ENCODE measurements at places on chromosomes 12 and 14. TPM values are rescaled to one million over a fixed set of nuclear protein-coding genes. Genes with fewer than 3 reads are reported as not detected.

DNA sequence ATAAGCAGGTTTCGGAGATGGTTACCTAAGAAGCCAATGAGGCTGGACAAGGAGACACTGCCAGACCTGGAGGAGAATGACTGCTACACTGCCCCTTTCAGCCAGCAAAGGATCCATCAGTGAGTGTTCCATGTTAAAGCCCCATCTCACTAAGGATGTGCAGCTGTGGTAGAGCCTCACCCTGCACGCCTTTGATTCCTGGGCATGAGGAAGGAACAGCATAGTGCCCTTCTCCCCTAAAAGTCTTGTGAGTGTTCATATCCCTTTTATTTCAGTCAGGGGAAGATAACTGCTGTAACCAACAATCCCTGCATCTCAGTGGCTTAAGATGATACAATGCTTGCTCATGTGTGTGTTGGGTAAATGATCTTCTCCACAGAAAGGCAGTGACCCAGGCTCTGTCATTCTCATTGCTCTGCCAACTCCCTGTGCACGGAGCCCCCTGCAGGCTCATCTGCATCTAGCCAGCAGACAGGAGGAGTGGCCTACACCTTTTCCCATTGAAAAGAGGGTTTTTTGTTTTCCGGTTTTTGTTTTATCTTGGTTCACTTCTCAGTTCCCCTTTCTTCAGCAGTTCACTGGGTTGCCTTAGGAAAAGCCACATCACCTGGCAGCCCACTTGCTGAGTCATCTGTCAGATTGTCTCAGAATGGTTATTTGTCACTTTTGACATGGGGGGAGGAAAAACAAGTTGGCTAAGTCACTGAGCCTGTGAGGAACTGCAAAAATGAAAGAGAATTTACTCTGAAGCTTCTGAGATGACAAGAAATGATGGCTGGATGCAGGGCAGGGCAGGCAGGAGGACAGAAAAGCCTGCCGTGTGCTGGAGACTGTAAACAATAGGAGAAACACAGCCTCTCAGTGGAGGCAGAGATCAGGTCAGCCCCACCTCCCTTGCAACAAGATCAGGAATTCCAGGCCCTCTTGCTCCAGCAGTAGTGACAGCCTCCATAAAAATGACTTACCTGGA is 193.3 kb downstream of the ANO4 start:
- H3K4me1 ChIP-seq, result no peaks in the 10 kb centered on the region
- H3K27ac ChIP-seq, result no peak overlapping the region
- no peaks in the 10 kb centered on the region for H3K27me3 ChIP-seq

DNA sequence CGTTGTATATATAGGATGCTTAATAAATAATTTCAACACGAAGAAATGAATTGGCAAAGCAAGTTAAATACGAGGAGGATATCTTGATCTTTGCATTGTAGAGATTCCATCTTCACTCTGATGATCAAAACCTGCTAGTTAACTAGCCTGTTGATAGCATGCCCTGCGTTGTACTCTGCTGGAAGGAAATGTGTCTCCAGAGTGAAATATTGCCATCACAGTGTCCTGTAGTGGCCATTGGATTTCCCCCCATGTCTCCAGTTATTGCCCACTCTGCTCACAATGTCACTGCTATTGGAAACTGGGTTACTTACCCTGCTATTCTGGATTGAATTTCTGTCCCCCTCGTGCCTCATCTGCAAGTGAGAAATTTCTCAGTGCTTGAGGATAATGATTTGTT is 109.6 kb downstream of the PLEKHA5 start:
- no peaks in the 10 kb centered on the region for H3K27me3 ChIP-seq
- H3K4me1 ChIP-seq, result peaks cover 8% of the 10 kb centered on the region
- H3K36me3 ChIP-seq, result no peaks in the 10 kb centered on the region
- no peak overlapping the region for H3K27ac ChIP-seq
- DNase-seq, result no peak
- H3K4me3 ChIP-seq, result no peak overlapping the region

The TMPRSS12 gene
- total RNA-seq, result not detected

DNA sequence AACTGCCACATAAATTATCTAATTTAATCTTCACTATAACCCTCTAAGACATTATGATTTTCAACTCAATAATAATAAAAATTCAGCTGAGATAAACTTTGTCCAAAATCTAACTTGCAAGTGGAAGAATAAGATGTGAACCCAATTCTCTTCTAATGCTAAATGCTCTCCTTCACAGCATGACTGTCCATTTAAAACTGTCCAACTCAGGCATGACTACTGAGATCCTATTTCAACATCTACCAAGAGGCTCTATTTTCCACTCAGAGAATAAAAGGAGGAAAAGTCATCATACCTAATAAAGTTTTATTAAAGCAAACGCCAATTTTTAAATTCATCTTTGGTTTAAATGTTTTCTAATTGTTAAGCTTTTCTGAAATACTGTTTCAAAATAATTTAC is 183.6 kb downstream of the MED13L start:
- H3K27ac ChIP-seq, result no peak overlapping the region
- no peaks in the 10 kb centered on the region for H3K36me3 ChIP-seq
- DNase-seq, result no peak
- H3K4me3 ChIP-seq, result no peak overlapping the region
- peaks cover 6% of the 10 kb centered on the region for H3K4me1 ChIP-seq
- H3K27me3 ChIP-seq, result no peaks in the 10 kb centered on the region

- H3K4me3 ChIP-seq, result no peak overlapping the region
- H3K27me3 ChIP-seq, result no peaks in the 10 kb centered on the region
- DNase-seq, result no peak
- H3K4me1 ChIP-seq, result peaks cover 6% of the 10 kb centered on the region
- H3K36me3 ChIP-seq, result no peaks in the 10 kb centered on the region
Observed at GRCh38 chr14:68495101-68496039, 297.5 kb downstream of the ZFP36L1 start.

- DNase-seq, result no peak
- H3K4me3 ChIP-seq, result no peak overlapping the region
- no peaks in the 10 kb centered on the region for H3K36me3 ChIP-seq
- H3K27me3 ChIP-seq, result no peaks in the 10 kb centered on the region
- peaks cover 25% of the 10 kb centered on the region for H3K4me1 ChIP-seq
- H3K27ac ChIP-seq, result no peak overlapping the region
Observed at GRCh38 chr14:100665511-100666032, 61.1 kb upstream of the DLK1 start.

The SIX1 gene
- total RNA-seq, result 2.1 TPM

The LRRK2 gene
- 240 TPM for total RNA-seq

DNA sequence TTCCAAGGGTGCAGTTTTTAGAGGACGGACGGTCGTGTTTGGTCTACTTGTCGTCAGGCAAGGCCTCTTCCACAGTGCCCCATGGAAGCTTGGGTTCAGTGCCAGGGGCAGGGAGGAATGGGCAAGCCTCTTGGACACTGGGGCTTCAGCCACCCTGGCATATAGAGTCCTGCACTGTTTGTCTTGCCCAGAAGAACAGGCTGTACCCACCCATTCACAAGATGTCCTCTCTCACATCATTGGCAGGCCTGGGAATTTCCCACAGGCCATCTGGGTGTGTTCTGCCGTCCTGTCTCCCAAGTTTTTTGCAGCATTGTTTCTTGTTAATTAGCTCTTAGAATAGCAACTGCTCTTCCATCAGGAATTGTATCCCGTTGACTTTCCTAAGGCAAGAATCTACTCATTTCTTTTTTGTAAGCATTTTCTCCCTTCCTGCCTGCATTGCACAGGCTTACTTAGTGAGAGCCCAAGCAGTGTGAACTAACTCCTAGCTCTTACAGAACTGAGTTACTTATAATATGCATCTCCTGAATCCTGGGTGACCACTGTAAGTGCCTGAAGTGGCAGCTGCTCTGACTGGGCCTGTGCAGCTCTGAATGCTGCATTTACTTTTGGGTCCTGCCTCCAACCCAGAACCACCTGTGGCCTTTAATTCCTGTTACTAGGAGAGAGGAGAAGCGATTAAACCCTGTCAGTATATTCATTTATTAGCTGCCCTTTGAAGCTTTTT is 149.4 kb upstream of the HIF1A start:
- H3K36me3 ChIP-seq, result peaks cover 22% of the 10 kb centered on the region
- H3K27ac ChIP-seq, result peak overlapping the region; percentile 61
- no peak for DNase-seq

DNA sequence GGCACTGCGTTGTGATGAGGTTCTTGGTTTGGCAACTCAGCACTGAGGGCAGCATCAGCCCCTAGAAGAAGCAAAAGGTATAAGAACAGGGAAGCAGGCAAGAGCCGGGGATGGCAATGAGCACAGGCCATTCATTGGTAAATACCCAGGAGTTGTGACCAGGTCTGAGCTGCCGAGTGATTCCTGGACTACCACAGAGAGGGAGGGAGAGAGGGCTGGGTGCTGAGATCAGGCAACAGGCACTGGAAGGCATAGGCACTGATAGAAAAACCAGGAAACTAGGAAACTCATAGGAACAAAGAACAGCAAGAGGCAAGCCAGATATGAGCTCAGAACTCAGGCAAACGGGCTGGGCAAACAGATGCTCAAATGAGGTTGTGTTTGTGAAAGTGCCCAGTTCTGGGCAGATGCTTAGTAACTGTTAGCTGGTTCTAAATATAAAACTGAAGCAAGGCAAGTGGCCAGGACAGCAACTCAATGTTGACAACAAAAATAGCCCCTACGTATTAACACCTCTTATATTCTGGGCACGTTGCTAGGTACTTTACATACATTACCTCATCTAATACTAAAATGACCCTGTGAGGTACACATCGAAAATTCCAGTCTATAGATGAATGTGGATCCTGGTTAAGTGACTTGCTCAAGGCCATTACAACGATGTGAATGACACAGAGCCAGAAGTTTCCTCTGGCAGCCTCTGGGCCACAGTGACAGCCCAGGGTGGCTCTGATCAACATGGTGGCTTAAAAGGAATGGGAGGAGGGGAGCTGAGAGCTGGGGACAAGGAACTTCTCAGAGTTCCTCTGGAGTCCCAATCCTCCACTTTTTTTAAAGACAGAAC is 121.1 kb downstream of the PRMT8 start:
- H3K27me3 ChIP-seq, result no peaks in the 10 kb centered on the region
- H3K36me3 ChIP-seq, result peaks cover 11% of the 10 kb centered on the region
- no peak for DNase-seq

DNA sequence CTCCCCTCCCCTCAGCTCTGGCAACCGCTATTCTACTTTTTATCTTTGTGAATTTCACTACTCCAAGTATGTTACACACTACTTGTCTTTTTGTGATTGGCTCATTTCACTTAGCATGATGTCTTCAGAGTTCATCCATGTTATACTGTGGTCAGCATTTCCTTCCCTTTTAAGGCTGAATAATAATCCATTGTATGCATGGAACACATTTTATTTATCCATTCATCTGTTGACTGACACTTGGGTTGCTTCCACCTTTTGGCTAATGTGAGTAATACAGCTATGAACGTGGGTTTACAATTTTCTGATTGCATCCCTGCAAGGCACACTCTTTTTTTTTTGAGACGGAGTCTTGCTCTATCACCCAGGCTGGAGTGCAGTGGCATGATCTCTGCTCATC is 53.0 kb upstream of the FUT8 start:
- H3K27ac ChIP-seq, result no peak overlapping the region
- no peaks in the 10 kb centered on the region for H3K36me3 ChIP-seq
- no peaks in the 10 kb centered on the region for H3K4me1 ChIP-seq

DNA sequence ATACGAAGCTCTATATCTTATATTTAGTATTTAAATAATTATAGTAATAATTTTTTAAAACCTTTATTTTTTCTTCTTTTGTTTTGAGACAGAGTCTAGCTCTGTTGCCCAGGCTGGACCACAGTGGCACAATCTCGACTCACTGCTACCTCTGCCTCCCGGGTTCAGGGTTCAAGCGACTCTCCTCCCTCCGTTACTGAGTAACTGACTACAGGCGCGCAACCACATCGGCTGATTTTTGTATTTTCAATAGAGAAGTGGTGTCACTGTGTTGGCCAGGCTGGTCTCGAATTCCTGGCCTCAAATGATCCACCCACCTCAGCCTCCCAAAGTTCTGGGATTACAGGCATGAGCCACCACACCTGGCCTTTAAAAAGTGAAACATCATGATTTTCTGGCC is 13.0 kb upstream of the WNK1 start:
- no peak for DNase-seq
- H3K36me3 ChIP-seq, result no peaks in the 10 kb centered on the region

DNA sequence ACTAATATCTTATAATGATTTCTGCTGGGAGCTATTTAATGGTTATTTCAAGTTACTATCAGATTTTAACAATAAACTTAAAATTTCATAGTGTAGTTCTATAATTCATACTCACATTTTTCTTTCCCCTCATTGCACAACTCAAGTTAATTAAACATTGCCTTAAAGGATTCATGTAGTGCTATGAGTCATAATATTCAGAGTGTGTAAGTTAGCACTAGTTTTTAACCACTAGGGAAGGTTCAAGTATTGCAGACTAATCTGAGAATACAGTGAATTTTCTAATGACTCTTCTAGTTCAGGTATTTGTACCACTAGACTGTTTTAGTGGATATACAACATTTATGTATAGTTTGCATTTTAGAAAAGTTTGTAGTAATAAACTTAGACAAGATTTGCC is 49.9 kb downstream of the FOXA1 start:
- H3K27me3 ChIP-seq, result no peaks in the 10 kb centered on the region
- no peak overlapping the region for H3K27ac ChIP-seq
- H3K4me1 ChIP-seq, result no peaks in the 10 kb centered on the region
- no peaks in the 10 kb centered on the region for H3K36me3 ChIP-seq

The LMNTD1 gene
- 1.9 TPM for total RNA-seq

The MIPOL1 gene
- 4.1 TPM for total RNA-seq

The KRT5 gene
- total RNA-seq, result not detected

DNA sequence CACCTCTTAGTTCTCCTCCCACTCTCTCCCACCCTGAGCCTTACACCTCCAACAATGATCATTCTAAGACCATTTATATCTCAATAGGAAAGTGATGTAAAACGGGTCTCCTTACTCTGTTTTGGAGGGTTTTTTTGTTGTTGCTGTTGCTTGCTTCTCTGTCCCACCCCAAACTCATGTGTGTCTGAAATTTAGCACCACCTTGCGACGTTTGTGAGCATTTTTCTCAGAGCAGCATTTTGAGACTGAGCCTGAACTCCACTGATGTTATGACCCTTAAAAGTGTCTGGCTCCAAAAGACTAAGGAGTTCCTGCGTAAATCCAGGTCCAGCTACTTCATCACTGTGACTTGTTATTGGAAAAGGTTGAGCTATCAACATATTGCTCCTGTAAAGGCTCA is 155.0 kb downstream of the DAD1 start:
- H3K4me3 ChIP-seq, result no peak overlapping the region
- no peaks in the 10 kb centered on the region for H3K36me3 ChIP-seq
- peaks cover 25% of the 10 kb centered on the region for H3K4me1 ChIP-seq
- no peaks in the 10 kb centered on the region for H3K27me3 ChIP-seq

The IL26 gene
- not detected for total RNA-seq

DNA sequence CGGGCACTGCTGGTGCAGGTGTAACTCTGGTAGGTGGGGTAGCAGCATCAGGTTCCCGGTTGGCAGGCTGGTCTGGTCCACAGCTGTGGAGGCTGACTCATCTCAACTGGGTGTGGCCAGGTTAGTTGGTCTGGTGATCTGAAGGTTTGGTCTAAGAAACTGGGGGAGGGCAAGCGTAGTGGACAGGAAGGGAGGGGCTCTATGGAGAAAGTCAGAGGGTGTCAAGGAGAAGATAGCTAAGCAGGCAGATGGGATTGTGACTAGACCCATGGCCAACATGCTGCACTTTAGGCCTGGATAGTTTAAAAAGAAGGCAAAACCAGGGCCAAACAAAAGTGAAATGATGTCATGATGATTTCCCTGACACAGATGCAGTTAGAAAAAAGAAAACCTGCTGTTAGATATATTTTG is 7.9 kb downstream of the TRIM9 start:
- no peaks in the 10 kb centered on the region for H3K4me1 ChIP-seq
- H3K27ac ChIP-seq, result no peak overlapping the region
- H3K27me3 ChIP-seq, result no peaks in the 10 kb centered on the region
- no peak overlapping the region for H3K4me3 ChIP-seq

The KCNC2 gene
- not detected for total RNA-seq

The PTCSC3 gene
- total RNA-seq, result not detected

The WIF1 gene
- 131 TPM for total RNA-seq

The SLCO1C1 gene
- not detected for total RNA-seq

The TSPAN11 gene
- total RNA-seq, result 1.4 TPM
